Fibroblast of lung (primary cell): ENCODE measurements at places on chromosomes 16 and 17. TPM values are rescaled to one million over a fixed set of nuclear protein-coding genes. Genes with fewer than 3 reads are reported as not detected.

CARD14 gene
- total RNA-seq, result 0.17 and 0.26 TPM in 2 replicates

CD79B gene
- total RNA-seq, result 0.17 and 0.26 TPM in 2 replicates

CDRT15 gene
- not detected in 2 replicates for total RNA-seq

TOM1L2 gene
- total RNA-seq, result 15.7 and 33.9 TPM in 2 replicates

TRAF7 gene
- total RNA-seq, result 52.1 and 60.3 TPM in 2 replicates

KRTAP4-6 gene
- not detected in 2 replicates for total RNA-seq

PRR35 gene
- not detected in 2 replicates for total RNA-seq

HBQ1 gene
- not detected in 2 replicates for total RNA-seq

SCGB1C2 gene
- total RNA-seq, result not detected in 2 replicates

EZH1 gene
- total RNA-seq, result 16.4 and 28.6 TPM in 2 replicates

SHISA9 gene
- total RNA-seq, result not detected in 2 replicates

LITAFD gene
- total RNA-seq, result not detected in 2 replicates

MMP2 gene
- 1,311 and 1,457 TPM in 2 replicates for total RNA-seq

GSDMA gene
- total RNA-seq, result not detected in 2 replicates

MAPT gene
- 0.50 and 0.51 TPM in 2 replicates for total RNA-seq

CES2 gene
- total RNA-seq, result 38.0 and 47.6 TPM in 2 replicates

SP6 gene
- total RNA-seq, result under 0.01 TPM in 1 of 2 replicates, not detected in the other

CCL7 gene
- 0.33 and 0.51 TPM in 2 replicates for total RNA-seq

SLC5A10 gene
- under 0.01 TPM in 1 of 2 replicates, not detected in the other for total RNA-seq

IKZF3 gene
- total RNA-seq, result not detected in 2 replicates

SPATA32 gene
- not detected in 2 replicates for total RNA-seq

RUNDC3A gene
- total RNA-seq, result under 0.01 TPM in 1 of 2 replicates, not detected in the other

NPIPB6 gene
- total RNA-seq, result 0.66 TPM in 1 of 2 replicates, not detected in the other

MYADML2 gene
- not detected in 2 replicates for total RNA-seq

CCDC144A gene
- 11.7 and 12.3 TPM in 2 replicates for total RNA-seq
